ENCODE measurements at places on chromosomes 3 and 15. TPM values are rescaled to one million over a fixed set of nuclear protein-coding genes. Genes with fewer than 3 reads are reported as not detected.

DNA sequence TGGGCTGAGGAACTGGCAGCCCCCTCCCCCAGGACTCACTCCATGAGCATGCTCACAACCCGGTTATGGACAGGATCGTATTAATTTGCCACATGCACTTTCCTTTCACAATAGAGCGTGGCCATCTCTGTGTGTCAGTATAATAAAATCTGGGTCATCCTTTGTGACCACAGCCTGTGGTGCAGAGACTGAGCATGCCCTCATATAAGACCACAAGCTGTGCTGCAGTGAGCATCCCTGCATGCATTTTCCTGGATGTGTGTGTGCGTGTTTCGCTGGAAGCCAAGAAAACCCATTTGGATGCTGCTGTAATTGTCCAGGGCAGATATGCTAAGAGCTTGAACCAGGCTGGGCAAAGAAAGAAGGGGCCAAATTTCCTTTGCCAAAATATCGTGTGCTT lies 39.7 kb downstream of the CYP11A1 start:
- no peak for DNase-seq

GRCh38 chr3:169699070-169699469 lies 35.6 kb upstream of the MECOM start:
- no peak for DNase-seq

- DNase-seq, result no peak
Observed at GRCh38 chr3:129974833-129975704, 549 bp downstream of the TRH start.

DNA sequence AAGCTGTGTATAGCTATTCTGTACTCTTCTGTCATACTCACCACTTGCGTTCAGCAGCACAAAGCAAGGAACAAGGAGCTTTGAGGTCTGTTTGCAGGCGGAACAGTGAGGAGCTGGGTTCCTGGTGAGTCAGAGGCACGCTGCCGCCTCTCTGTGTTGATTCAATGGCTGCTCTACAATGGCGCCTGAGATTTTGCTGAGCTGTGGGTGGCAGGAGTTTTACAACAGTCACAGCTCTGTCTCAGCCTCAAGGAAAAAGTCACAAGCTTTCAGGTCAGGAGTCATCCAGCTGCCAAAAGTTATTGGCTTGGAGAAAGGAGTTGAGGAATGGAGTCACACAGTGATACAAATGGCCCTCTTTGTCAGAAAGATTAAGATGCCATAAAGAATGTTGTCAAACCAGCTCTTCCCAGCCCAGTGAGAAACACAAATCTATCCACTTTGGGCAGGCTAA lies 98.1 kb downstream of the SSR3 start:
- no peak for DNase-seq

DNA sequence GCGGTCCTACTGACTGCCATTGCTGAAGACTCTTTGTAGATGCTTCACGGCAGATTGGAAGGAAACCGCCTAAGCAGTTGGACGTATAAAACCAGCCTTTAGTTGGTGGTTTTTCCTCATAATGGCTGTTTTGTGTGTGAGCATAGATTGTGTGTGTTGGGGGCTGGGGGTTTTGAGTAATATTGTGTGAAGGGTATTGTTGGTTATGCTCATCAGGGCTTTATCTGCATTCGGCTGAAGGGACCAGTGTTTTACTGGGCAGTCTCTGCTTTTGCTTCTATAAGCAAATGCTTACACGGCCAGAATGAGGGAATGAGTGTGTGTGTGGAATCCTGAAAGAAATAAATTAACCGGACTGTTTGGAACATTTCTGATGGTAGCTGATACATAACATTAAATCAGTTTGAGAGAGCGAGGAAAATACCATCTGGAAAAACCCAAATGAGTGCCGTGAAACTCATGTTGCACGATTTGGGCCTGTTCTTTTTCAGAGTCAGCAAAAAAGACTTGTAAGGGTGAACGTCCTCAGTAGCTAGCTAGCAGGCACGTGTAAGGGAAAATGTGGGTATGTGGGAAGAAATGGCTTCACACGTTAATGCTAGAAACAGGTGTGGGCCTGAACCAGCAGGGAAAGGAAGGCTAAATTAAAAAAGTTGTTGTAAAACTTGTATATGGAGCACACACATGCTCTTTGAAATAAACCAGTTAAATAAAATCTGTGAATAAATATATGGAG lies 1.9 kb downstream of the MITF start:
- DNase-seq, result no peak

RNU6-1 gene
- polyA plus RNA-seq, result not detected
